H54 (cell line): ENCODE measurements at places on chromosomes 11 and 22.
A peak's percentile ranks its signal among the peaks of the same experiment; 100 is the strongest.

GRCh38 chr11:115541518-115541917 is 37.3 kb upstream of the CADM1 start:
- DNase-seq: no peak

DNA sequence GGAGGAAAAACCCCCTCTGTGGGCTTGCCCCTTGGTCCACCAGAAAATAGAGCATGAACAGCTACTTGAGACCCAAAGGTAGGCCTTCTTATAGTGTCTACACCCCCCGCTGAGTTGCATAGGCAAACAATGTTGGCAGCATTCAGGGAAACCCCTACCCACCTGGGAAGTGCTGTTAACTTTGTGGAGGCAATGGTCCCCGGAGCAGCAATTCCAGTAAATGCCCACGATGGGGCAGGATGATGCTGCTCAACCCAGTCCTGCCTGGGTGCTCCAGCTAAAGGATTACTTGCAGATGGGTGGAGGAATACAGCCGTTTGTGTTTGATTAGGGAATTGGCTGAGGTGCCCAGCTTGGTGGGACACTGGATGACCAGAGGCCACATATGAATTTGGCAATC is 381.3 kb upstream of the ANO5 start:
- no peak for DNase-seq

DNA sequence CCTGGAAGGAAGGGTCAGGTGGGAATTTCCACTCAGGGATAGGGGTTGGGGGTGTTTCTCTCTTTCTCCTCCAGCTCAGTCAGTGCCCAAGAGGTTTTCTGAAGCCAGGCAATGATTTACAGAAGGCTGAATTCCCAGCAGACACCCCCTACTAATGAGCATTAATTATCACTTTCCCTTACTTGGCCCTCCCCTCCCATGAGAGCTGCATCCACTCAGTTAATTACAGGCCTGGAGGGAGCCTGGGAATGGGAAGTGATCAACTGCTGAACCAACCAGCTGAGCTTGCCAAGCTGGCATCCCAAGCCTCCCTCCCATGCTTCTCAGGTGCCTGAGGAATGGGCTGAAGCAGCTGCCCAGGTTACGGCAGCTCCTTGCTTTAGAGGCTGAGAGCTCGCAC is 992 bp downstream of the LGALS12 start:
- no peak for DNase-seq

DNA sequence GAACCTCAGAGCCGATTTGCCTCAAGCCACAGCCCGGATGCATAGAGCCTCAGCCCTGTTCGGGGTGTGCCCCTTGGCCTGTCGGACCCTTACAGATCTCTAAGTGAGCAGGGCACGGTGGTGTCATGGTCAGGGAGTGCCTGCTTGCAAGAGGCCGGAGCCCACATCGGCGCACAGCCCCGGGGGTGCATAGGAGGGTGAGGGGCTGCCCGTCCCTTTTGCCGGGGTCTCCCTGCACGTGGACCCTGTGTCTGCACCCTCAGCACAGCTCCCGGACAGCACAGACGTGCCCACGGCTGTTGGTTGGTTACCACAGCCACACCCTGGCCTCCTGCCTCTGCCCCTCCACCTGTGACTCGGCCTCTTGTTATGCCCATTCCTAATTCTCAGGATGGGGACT is 6.5 kb downstream of the RAB36 start:
- DNase-seq: no peak

DNA sequence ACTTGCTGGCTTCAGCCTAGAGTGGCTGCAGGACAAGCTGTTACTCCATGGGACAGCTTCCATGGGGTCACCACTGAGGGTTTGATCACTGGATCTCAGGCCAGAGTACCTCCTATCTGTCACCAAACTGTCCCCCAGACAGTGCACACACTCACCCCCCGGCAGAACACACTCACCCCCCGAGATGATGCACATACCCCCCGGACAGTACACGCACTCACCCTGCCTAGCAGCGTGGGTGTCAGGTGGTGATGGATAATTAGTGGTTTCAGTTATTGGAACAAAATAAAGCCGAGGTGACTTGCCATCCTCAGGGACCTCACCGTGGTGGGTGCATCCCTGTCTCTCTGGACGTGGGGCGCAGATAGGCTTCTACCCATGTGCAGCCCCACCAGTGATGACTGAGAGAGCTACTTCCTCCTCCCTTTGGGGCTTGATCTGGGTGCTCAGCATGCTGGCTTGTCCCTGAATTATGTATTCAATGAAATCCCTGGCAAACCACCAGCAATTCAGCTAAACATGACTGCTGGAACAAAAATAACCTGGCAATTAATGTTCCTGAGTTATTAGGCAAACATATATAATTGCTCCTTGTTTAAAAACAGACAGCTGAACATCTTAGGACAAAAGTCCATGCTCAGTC is 18.9 kb downstream of the TANGO2 start:
- DNase-seq: no peak

DNA sequence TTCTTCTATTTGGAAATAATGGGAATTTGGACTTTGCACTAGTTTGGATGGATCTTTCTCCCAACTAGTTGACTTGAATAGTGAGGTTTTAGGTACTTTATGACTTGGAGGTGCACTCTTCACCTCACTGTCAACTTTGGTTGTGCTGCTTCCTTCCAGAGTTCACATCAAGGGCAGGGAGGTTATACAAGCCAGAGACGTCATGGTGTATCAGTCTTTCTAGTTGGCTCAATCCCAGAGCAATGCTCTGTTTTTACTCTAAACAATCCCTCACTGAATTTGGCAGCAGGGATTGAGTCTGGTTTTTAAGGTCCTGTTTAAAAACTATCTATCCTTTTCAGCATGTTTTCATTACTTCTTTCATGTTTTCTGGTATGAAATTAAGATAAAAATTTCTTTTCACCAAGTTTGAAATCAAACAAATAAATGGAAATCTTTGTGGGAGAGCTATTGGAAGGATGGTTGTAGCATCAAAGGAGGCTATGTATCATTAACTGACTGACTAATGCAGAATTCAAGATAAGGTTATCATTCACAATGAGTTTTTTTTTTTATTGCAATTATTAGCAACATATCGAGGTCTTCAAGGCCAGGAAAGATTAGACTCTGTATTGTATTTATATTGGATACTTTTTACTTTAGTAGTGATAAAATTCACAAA is 28.0 kb upstream of the ZBED5 start:
- DNase-seq: no peak

- no peak for DNase-seq
These were observed 537.6 kb downstream of the BRD1 start for GRCh38 chr22:49289822-49290679.

GRCh38 chr11:118009864-118010737 is 23.9 kb downstream of the IL10RA start:
- DNase-seq: no peak

DNA sequence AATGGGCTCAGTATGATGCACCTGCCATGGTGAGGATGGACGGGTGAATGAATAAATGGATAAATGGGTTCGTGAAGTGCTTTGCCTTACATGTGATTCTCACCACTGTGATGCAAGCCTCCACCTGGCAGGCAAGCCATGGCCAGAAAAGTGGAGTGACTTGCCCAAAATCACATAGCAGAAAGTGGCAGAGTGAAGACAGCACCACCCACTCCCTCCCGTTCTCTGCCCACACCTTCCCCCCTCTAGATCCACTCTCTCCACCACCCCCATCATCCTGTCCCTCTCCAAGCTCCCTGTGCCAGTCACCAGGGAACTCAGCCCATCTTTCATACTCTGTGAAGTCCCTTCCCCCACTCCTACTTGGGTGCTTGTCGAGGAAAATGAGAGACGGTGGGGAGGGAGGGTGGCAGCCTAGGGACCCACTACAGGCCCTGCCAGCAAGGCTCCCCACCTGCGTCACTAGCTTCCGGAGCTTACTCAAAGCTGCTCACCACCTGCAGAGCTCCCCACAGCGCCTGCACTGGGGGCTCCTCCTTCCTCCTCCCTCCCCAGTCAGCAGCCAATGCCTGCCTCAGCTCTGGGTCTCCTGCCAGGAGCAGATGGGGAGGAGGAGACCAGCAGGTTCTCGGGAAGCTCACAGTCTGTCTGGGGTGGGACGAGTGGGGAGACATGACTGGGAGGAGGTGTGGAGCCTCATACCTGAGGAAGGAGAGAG is 82.3 kb downstream of the PDE2A start:
- no peak for DNase-seq

- no peak for DNase-seq
These were observed 1.9 kb downstream of the RCOR2 start for GRCh38 chr11:63914896-63915691.

DNA sequence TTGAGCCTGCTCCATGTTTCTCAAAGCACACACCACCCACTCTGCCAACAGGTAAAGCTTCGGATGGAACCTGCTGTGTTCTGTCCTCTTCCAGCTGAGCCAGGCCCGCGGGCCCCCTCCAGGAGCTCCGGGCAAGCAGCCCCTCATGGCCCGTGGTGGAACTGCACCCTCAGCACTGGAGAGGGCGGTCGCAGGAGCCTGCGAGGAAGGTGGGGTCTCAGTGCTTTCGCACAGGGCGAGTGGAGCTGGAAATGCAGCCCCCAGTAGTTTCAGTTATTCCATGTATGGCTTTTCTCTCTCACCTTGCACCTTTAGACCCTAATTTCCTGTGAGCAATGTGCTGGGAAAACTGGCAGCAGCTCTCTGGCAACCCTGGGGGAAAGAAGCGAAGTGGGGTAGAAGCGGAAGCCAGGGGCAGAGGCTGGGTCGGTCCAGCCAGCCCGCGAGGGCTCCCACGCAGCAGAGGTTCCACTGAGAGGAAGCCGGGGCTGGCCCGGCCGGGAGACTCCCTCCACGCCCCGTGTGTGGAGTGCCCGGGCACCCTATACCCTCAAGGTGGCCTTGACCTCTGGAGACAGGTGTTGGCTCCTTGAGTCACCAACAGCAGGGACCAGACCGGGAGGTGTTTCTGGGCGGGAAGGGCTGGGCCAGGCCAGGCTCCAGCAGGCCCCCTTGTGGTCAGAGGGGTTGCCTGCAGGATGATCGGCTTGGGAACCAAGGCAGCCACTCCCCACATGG is 119.9 kb upstream of the TMEM45B start:
- DNase-seq: peak; percentile 17

DNA sequence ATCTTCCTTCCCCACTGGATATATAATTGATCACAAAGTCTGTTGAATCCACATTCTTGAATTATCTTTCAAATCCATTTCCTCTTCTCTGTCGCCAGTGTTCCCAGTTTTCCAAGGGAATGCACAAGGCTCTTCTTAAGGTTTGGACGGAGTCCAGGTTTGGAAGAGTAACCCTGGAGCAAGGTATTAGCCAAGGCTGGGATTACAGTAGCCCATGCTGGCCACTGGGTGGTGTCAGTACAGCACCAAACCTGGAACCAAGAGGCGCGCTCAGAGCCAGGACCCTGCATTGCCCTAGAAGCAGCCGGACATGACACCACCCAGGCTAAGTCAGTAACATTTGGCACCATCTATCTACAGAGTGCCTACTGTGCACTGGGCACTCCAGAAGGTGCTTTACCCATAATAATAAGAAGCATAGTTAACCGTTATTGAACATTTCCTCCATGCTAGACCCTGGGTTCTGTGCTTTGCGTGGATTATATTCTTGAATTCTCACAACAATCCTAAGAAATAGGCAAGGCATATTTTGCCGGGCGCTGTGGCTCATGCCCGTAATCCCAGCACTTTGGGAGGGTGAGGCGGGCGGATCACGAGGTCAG is 48.0 kb upstream of the CLPB start:
- peak; percentile 75 for DNase-seq

- DNase-seq: no peak
These were observed 9.6 kb upstream of the EMID1 start for GRCh38 chr22:29195964-29196666.

GRCh38 chr11:46827995-46828394 is 18.1 kb downstream of the CKAP5 start:
- DNase-seq: no peak

- no peak for DNase-seq
These were observed 56.7 kb downstream of the BTG4 start for GRCh38 chr11:111455291-111456085.

DNA sequence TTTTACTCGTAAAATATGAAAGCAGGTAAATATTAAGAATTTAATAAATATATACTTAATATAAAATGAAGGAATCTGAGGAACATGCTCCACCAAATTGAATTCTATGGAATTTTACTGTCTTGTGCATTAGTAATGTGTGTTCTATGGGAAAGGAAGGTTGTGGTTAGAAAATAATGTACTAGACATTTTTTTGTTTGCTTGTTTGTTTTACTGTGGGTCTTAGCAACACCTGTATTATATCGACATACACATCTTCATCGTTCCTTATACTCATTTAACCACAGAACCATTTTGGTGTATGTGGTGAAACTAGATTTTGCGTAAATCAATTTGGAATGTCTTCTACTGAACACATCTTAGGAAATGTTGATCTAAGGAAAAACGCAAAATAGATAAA is 114.1 kb upstream of the MTMR2 start:
- no peak for DNase-seq

DNA sequence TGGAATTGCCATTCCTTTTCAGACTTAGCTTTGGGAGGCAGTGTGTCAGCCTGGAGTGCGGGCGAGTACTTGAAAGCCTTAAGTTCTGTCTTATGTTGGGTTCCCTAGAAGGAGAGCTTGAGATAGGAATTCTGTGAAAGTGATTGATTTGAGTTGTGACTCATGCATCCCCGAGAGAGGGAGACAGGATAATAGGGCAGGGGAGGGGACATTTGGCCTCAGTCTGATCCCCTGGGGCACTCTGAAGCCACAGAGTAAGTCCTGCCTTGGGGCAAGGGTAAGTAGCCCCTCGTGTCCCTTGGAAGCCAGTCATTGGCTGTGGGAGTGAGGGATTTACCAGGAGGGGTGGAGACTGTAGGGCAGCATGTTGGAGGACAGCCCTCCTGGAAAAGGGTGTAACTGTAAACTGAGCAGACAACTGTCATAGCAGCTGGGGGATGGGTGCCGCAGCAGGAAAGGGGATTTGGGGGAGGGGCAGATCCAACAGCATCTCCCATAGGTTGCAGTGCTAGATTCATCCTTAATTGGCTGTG is 44.0 kb downstream of the KIAA1671 start:
- peak; percentile 45 for DNase-seq

DNA sequence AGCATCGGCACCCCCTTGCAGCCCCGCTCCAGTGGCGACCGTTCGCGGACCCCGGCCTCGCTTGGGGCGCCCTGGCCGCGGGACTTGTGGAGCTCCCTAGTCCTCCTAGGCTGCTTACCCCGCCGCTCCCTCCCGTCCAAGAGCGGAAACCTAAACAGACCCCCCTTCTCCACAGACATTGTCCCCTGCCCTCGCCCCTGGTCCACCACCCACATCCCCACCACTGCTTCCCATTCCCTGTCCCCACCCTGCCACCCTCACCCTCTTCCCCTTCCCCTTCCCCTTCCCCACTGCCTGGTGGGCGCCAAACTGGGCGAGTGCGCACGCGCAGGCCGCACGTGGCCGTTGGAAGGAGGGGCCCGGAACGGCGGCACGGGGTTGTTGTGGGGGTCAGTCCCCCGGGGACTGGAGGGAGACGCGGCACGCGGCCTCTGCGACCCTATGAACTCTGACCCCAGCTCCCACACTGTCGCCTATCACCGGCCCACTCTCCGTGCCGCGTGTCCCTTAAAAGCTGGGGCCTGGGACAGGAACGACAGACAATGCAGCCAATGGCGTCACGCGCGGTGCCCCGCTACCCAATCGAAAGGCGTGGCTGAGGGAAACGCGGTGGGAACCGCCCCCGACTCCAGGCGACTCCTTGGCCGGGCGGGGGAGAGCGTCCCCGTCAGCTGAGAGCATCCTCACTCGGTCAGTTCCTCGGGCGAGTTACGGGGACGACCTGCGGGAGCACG is at the start of gene SNX32:
TSS of gene SNX32 (plus strand) at position 667 of the 734 bp plus-strand sequence. CDS start 103 bp downstream, outside the sequence.
- no peak for DNase-seq
